ENCODE measurements at places on chromosomes 1 and 21.

DNA sequence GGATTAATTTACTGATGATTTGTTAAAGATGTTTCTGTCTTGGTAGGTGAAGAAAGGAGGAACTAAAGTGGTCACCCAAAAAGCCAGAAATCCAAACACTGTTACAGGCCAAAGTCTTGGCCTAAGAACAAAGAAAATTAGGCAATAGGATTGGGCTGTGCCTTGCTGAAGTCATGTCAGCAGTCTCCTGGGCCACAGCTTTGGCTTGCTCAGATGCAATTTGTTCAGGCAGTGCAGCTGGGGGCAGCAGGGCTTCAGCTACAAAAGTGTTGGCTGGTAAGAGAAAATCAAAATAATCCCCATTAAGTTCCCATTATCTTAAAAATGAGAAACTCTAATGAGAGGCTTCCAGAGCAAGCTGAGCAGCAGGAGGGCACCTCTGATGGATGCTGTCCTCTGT is 14.0 kb upstream of the RAP1A start:
- DNase-seq = no peak

DNA sequence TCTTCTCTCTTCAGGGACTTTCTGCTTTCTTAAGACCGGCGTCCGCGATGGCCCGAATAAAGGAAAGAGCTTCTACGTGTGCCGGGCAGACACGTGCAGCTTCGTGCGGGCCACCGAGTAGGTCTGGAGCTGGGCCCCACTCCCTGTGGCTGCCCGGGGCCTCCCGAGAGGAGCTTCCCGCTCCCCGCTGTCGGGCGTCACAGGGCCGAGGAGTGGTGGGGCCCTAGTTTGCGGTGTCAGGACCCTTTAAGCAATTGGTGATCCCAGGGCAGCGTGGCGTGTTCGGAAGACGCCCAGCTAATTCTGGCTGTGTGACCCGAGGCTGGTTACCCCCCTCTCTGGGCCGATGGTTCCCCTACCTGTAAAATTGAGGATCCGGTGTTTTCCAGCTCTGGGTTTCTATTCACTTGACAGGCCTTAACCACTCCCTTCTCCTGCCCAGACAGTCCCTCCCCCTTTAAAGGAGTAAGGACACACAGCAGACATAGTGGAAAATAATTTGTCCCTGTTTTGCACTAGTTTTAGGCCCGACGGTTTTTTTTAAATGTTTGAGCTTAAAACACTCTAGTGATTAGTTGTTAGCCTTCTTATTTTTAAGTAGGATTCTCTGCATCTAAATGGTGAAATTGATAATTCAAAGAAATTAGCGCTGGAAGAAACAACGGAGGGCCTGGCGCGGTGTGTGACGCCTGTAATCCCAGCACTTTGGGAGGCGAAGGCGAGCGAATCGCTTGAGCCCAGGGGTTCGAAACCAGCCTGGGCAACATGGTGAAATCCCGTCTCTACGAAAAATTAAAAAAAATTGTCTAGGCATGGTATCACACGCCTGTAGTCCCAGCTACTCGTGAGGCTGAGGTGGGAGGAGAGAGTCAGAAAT is 553 bp downstream of the TTF2 start:
- DNase-seq = no peak

- DNase-seq = no peak
These were observed 73.4 kb upstream of the TTC34 start for GRCh38 chr1:2874607-2875480.

DNA sequence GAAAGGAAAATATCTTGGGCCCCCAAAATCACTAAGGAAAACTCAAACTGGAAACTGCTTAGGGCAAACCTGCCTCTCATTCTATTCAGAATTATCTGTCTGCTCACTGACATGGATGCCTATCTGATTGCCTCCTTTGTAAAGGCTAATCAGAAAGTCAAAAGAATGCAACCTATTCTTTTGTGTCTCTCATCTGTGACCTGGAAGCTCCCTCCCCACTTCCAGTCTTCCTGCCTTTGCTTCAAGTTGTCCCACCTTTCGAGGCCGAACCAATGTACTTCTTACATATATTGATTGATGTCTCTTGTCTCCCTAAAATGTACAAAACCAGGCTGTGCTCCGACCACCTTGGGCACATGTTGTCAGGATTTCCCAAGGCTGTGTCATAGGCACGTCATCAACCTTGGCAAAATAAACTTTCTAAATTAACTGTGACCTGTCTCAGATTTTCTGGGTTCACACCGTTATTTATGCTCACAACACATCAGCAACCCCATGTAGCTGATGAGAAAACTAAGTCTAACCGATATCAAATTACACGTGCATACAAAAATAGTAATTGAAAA is 302.3 kb upstream of the NRIP1 start:
- DNase-seq = no peak

DNA sequence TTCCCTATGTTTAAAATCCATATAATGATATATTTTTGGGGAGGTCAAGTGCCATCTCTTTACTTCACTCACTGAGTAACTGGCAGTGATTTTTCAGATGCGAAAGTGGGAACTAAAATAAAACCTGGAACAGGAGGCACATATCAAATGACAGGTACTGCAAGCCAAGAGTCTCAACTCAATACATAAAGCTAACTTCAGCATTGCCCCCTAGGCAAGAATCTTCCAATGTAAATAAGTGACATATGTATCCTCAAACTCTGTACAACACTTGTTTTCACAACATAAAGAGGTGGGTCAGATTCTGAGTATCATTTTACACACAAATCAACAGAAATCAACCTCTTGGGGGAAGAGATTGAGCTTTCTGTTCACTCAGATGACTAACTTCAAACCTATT is 18.1 kb downstream of the DCAF8 start:
- DNase-seq = no peak

- DNase-seq = no peak
These were observed 341.3 kb downstream of the DSCAM start for GRCh38 chr21:40505681-40506080.

DNA sequence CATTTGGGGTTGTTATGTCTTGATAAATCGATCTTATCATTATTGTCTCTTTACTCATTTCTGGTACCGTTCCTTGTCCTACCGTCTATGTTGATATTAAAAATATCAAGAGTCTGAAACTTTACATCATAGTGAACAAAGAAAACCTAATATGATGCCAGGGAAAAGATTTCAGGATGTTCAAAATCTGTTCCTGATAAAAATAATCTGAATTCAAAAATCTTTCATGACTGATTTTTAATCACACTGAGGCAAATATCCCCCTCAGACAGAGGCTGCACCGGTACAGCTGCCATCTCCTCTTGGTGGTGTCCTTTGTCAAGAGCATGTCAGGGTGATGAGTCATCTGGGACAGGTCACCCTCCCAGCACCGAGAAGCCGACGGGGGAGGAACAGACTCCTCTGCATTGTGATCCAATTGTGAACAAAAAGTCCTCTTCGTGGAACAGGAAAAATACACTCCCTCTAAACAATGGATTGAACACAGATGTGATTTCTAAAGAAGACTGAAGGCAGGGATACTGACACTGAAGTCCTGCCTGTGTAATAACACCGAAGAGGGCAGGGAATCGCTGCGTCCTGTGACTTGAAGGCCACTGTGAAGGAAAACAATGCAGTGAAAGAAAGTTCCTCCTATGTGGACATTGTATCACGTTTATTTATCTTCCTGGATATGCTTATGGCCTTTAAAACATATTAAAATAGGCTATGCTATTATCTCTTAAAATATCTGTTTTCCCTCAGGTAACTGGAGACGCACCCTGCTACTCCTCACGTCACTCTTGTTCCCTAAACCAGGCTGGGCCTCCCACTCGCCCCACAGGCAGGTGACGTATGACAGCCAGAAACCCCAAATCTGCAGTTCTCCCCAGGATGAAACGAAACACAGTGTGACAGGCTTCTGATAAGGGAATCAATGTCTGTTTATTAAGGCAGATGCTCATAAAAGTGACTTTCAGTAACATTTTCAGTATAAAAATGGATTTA is 4.3 kb upstream of the SPATC1L start:
- no peak for DNase-seq

DNA sequence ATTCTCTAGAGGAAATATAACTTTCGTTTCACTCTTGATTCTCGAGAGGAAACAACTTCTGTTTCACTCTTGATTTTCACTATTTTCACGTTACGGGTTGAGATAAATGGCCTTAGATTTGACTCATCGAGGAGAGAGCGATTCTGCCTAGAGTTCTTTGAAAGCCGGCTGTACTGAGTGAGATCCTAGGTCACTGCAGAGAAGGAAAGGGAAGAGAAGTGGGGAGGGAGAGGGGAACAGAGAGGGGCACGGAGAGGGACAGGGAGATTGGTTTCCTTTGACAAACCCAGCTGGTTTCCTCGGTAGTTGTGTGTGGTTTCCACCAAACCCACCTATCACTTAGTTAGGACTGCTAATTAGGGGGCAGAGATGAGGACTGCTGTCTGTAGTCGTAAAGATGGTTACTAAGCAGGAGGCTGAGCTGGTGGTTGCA is 21.6 kb upstream of the GPR137B start:
- no peak for DNase-seq

DNA sequence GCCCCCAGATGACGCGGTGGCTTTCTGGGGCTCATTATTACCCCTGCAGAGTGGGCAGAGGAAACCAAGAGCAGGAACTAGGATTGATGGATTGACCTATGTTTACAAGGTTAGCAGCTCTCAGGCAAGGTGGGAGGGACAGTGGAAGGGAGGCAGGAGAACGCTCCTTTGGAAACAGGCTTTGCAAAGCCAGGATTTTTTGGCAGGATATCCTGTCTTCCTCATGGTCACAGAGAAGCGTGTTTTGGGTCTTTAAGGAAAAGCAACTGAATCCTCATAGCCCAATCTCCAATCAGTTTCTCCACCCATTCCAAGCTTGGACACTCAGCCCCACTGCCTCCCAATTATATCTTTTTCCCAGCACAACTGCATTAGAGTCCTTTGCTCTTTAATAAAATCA is 105.6 kb upstream of the SOD1 start:
- DNase-seq = no peak

- no peak for DNase-seq
These were observed 348.7 kb upstream of the NR5A2 start for GRCh38 chr1:199678771-199679170.

DNA sequence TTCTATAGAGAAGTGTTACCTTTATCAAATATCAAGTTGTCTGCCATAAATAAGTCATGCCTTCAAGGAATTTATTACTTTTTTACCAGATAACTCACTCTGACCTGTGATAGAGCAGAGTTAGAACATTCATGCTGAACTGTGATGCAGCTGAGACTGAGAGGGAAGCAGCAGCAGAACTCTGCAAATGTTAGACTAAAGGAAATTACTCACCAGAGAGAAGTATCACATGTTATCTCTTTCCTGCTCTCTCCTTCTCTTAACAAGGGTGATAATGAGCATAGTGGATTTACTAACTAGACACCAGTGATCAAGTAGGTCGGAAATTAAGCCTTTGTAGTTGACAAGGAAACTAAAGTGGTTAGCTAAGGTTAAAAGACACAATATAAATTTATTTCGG is 181.6 kb downstream of the RASAL2 start:
- no peak for DNase-seq

DNA sequence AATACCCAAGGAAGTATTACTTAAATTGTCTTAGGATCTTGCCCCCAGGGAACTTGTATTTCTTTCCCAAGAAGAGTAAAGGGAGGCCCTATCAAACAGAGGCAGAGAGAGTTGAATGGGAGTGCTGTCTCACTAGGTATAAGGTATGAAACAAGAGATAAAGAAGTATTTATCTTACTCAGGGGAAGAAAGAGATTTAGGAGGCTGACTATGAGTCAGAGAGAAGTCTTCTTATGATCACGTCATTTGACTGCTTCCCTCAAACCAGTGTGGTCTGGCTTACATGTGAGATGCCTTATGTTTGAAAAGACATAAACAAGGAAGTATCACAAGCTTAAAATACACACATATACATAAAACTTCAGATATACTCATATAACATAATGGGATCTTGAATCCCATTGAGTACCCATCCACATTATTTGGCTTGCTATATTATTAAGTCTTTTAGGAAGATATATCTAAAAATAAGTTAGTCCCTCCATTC is 29.6 kb downstream of the DUSP10 start:
- DNase-seq = no peak

DNA sequence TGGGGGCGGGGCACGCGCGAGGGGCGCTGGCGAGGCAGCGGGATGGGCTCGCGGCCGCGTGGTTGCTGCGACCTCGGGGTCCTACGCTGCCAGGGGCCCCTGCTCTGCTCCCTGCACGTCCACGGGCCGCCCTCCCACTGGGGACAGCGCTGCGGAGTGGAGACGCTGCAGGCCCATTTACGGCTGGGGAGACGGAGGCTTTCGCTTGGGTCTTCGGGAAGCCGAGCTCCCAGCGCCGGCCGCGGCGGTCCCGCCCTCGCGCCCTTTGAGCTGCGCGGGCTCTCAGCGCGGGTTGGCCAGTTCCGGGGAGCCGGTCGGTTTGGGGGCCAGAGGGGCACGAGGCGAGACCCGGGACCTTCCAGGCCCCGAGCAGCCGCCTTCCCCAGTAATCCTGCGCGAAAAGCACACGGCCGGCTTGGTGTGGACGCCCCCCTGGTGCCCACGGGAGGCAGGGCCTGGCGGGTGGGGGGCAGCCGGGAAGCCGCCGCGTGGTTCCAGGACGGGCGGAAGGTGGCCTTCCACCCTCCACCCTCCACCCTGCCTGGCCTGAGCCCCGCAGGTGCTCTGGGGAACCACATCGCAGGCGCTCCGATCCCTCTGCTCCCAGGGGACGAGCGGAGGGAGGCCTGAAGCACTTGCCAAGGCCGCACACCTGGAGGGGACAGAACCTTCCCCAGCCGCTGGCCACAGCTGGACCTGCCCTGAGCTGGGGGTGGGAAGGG is 570 bp upstream of the PEX10 start:
- DNase-seq = no peak

GRCh38 chr1:21307663-21308305 is 17.5 kb upstream of the ECE1 start:
- DNase-seq = no peak

- DNase-seq = no peak
These were observed 116.4 kb downstream of the CNIH3 start for GRCh38 chr1:224732377-224733026.

DNA sequence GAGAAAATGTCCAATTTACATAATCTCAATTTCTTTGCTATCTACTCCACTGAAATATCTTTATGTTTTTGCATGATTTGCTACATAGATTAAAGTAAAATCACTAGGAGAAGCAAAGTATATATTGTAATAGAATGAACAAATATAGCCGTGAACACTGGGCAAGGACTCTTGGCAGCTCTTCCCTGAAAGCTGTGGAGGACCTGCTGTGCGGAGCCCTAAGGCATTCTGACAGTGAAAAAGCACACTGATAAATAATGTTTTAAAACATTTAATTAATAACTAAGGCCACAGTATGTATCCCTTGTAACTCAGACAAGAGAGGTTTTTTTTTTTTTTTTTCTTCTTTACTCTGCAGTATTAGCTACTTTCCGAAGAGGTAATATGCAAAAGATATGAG is 256.1 kb upstream of the DPYD start:
- DNase-seq = no peak

GRCh38 chr21:45525910-45526306 is 16.3 kb downstream of the SLC19A1 start:
- no peak for DNase-seq

DNA sequence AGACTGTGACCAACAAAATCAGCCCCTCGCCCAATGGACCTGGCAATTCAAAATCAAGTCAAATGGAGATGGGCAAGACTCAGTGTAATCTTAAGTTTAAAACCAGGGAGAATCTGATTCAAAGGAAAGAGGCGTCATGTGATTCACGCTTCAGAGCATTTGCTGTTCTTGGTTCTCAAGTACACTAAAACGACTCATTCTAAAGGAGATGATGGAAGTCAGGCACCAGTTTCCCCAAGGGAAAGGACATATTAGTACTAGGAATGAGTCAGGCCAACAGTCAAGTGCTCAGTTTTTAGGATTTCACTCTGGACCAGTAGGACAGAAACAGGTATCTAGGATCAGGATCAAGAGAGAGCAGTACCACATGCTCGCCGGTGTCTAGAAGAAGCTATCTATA is 429.6 kb downstream of the PLPP3 start:
- DNase-seq = no peak
